Body of pancreas (tissue), 4 donors: ENCODE measurements at places on chromosomes 7 and 10. TPM values are rescaled to one million over a fixed set of nuclear protein-coding genes. Genes with fewer than 3 reads are reported as not detected.

OR2A42 gene
- not detected for total RNA-seq

TBC1D12 gene
- 11.9 TPM for total RNA-seq

TMEM229A gene
- total RNA-seq, result not detected

ADAM8 gene
- 4.6 TPM for total RNA-seq

IGFBP3 gene
- 100 TPM for total RNA-seq

MRC1 gene
- total RNA-seq, result 10.2 TPM

C10orf53 gene
- total RNA-seq, result not detected

CNPY1 gene
- not detected for total RNA-seq
